ENCODE measurements at places on chromosomes 11 and 22. TPM values are rescaled to one million over a fixed set of nuclear protein-coding genes. Genes with fewer than 3 reads are reported as not detected.

The NCAM1 gene
- total RNA-seq = 4.6 TPM

The EIF3L gene
- 364 TPM for total RNA-seq

The NAALADL1 gene
- 11.0 TPM for total RNA-seq

The UBQLNL gene
- 0.14 TPM for total RNA-seq

The ART5 gene
- total RNA-seq = 0.22 TPM

The SHANK3 gene
- total RNA-seq = 1.1 TPM

The BTG4 gene
- not detected for total RNA-seq

The RTN4R gene
- 0.29 TPM for total RNA-seq

The GAL3ST1 gene
- total RNA-seq = not detected

The HEPHL1 gene
- 4.4 TPM for total RNA-seq

The ASCL2 gene
- total RNA-seq = not detected

The PATE4 gene
- total RNA-seq = not detected

The TRIM6 gene
- 14.0 TPM for total RNA-seq

The AGBL2 gene
- total RNA-seq = 4.4 TPM

The CDC45 gene
- 1.8 TPM for total RNA-seq

The LGR4 gene
- 18.5 TPM for total RNA-seq

Measured in placental pericyte (primary cell).